Foreskin melanocyte (primary cell): ENCODE measurements at places on chromosomes 2 and 18.

GRCh38 chr2:66058675-66059074 is 376.2 kb upstream of the MEIS1 start:
- DNase-seq: no peak

DNA sequence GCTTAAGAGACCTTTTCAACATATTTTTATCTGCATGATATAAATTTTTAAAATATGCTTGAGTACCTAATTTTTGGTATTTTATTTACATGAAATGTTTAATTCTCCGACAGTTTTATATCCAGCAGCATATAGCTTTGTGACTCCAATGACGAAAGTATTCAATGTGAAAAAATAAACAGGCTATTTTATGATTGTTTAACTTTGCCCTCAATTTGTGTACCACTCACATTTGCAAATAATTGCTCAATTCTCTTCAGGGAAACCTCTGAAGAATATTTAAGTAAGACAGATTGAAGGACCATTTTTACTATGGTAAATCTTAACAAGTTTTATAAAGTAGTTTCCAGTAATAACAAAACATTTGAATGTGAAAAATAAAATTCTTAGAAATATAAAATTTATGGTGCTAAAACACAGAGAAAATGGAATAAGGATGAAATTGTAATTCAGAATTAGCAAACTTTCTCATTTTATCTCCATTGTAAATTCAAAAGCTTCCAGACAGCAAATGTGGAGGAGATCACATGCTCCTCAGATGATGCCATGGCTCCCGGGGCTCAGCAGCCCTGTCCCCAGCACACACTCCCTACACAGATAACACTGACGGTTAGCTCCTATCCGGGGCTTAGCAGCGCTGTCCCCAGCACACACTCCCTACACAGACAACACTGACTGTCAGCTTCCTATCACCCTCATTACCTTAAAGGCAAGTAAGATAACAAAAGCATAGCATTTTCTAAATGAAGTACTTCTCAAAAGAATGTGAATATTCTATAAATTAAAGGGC is 39.7 kb downstream of the SH3YL1 start:
- DNase-seq: no peak

- DNase-seq: no peak
Observed at GRCh38 chr2:234808907-234809306, 142.9 kb upstream of the SH3BP4 start.

DNA sequence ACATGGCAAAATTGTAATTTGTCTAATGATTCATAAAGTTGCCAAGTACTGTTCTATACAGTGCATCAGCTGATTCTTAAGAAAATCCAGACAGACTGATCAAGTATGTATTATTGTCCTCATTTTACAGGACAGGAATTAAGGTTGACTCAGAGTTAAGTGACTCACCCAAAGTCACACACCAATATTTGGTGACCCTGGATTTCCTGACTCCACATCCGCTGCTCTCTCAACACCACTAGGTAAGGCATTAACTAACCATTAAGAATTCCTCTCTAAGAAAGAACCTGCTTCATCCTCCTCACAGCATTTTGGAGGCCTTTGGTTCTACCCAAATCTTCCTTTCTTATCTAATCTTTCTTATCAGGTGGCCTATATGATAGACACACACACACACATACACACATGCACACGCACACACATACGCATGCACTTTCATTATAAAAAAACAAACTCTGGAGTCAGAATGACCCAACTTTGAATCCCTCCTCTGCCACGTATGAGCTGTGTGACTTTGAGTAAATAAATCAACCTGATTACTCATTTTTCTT is 150.8 kb downstream of the ANKRD44 start:
- peak; percentile 55 for DNase-seq

GRCh38 chr2:72934683-72935610 is 17.6 kb downstream of the EMX1 start:
- DNase-seq: no peak

DNA sequence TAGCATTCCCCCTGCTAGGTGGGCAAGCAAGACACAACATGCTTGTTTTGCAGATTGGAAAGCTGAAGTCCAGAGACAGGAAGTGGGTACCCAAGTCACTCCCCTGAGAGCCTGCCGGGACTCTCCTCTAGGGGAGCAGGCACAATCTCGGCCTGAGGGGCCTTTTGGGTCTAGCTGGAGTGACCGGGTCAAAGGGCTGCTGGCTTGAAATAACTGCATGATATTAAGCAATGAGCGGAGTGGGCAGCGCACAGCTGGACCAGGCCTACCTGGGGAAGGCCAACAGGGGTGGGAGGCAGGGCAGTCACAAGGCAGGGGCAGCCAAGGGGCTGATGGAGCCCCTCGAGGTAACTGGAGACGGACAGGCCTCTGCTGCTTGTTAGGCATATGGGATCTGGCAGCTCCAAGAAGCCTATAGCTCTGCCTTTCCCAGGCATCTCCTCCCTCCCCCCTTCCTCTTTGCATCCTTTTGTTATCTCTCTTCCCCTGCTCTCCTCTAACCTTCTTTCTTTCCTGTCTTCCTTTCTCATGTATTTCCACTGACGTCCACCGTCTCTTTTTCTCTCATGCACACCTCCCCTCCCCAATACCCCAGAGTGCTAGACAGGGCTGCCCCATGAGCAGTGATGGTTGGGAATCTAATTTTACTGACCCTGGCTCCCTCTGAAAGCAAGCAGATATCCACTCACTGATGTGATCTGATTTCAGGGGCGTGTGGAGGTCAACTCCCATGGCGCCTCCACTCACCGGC is 237.5 kb downstream of the LOXHD1 start:
- no peak for DNase-seq

- DNase-seq: peak; percentile 52
Observed at GRCh38 chr2:69642709-69643601, 584 bp downstream of the AAK1 start.

DNA sequence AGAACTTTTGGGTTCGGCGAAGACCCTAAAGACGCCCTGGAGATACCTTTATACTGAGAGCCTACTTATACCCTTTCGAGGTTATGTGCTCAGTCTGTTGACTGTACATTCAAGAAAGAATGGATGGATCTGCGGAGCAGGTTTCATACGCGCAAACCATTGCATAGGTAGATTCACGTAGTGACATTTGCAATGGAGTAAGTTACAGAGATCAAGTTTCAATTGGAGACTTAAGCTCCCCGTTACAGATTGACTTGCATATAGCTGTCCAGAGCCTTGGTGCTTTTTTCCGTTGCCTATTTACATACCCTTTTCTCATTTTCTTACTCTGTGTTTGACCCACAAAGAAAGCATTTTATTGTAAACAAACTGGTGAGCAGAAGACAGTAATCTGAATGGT is 923 bp downstream of the PSMD1 start:
- DNase-seq: no peak

DNA sequence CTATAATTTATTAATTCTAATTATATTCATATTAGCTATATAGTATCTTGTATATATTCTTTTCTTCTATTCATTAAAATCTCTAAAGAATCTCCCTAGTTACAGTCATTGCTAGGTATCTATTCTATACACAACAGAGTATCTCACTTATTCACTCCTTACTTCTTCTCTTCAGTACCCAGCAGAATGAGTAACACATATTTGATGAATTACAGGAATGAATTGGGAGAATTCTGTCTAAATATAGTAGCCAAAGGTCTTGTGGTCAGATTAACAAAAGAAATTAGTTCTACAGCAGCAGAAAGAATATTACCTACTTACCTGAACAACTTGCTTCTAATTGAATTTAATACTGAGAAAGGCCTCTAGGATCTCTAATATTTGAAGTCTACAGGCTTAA is 758.0 kb upstream of the ZEB2 start:
- DNase-seq: no peak

DNA sequence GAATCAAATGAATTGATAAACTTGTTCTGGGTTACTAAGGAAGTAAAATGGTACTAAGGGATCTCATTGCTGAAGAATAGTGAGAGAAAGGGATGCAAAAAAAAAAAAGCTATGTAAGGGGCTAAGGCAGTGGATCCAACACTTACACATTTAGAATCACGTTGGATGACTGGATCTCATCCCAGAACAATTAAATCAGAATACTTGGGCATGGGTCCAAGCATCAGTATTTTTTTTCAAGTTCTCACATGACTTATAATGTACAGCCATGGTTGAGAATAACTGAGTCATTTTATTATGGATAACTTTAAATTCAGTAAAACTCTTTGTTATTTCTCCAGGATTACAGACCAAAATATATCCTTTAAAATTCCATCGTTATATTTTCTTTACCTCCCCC is 8.5 kb downstream of the DSC1 start:
- DNase-seq: no peak

GRCh38 chr2:162074928-162075688 is 1.1 kb upstream of the DPP4 start:
- no peak for DNase-seq

GRCh38 chr18:44497757-44498490 is 182.8 kb upstream of the SETBP1 start:
- DNase-seq: no peak

GRCh38 chr2:182548031-182548950 is 121.5 kb upstream of the PDE1A start:
- no peak for DNase-seq

- DNase-seq: no peak
Observed at GRCh38 chr18:27185897-27186296, 789 bp upstream of the CHST9 start.

GRCh38 chr2:215277944-215278343 is 33.9 kb upstream of the ATIC start:
- DNase-seq: no peak

DNA sequence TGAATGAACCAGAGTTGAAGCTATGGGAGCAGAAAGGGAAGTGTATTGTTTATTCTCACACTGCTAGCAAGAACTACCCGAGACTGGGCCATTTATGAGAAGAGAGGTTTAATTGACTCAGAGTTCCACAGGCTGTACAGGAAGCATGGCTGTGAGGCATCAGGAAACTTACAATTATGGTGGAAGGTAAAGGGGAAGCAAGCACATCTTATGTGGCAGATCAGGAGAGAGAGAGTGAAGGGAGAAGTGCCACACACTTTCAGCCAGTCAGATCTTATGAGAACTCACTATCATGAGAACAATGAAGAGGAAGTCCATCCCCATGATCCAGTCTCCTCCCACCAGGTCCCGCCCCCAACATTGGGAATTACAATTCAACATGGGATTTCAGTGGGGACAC is 383.2 kb upstream of the SLC14A2 start:
- DNase-seq: no peak

- DNase-seq: no peak
Observed at GRCh38 chr18:23668731-23669130, 6.0 kb upstream of the ANKRD29 start.

GRCh38 chr18:78986018-78986481 is 6.4 kb downstream of the SALL3 start:
- peak; percentile 83 for DNase-seq

DNA sequence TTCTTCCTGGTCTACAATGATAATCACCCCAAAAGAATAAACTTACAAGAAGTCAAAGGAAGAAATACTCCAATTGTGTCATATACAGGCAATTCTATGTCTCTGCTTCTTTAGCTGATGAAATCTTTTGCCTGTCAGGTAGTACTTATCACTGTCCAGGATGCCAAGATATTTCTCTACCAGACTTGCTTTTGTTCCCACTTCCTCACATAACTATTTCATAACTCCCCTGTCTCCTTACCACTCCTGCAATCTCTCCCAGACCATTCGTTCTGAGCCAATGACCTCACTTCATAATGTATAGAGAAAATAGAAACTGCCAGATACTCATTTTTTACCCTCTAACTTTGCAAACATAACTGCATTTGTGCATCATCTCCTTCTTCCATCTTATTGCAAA is 39.1 kb downstream of the HNMT start:
- DNase-seq: no peak

- peak; percentile 80 for DNase-seq
Observed at GRCh38 chr2:40625849-40626248, 174.0 kb upstream of the SLC8A1 start.

GRCh38 chr18:12359515-12359927 is 17.5 kb downstream of the AFG3L2 start:
- DNase-seq: no peak
